HFFc6 (cell line): ENCODE measurements at places on chromosomes 6 and 20. TPM values are rescaled to one million over a fixed set of nuclear protein-coding genes. Genes with fewer than 3 reads are reported as not detected.

DNA sequence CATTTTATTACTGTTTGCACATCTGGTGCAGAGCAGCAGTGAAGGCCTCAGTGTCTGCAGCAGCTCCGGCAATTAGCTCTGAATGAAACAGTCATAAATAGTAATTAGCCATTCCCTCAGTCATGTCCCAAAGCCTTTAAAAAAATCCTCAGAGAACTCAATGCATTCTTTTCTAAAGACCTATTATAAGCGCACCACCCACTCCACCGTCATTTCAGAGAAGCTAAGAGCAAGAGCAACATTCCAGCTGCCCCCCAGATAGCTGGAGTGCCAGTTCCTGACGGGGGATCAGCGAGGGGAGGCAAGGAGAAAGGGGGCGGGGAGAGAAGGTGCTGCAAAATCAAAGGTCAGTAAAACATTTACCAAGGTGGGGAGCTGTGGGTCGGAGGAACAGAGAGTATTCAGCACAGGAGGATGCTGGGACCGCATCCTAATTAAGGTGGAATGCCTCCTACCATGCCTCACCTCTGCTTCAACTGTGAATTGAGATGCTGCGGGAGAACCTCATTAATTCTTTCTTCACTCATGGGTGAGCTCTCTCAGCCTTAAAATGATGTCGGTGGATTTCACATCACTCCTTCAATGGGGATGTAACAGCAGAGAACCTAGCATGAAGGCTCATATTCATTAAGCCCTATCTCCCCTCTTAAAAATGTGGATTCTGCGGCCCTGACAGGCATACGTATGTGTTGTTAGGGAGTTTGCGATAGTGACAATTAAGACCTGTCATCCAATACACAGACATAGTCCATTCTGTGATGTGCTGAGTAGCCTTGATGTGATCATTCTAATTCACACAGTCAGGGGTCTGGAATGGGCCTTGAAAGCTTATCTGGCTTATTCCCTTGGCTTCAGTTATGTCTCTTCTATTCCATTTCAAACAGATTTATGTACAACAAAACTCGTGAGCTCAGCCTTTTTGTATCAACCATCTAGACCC is 469.5 kb upstream of the NRSN1 start:
- DNase-seq = no peak

- DNase-seq = no peak
These were observed 31.5 kb upstream of the MICB start for GRCh38 chr6:31466466-31466865.

DNA sequence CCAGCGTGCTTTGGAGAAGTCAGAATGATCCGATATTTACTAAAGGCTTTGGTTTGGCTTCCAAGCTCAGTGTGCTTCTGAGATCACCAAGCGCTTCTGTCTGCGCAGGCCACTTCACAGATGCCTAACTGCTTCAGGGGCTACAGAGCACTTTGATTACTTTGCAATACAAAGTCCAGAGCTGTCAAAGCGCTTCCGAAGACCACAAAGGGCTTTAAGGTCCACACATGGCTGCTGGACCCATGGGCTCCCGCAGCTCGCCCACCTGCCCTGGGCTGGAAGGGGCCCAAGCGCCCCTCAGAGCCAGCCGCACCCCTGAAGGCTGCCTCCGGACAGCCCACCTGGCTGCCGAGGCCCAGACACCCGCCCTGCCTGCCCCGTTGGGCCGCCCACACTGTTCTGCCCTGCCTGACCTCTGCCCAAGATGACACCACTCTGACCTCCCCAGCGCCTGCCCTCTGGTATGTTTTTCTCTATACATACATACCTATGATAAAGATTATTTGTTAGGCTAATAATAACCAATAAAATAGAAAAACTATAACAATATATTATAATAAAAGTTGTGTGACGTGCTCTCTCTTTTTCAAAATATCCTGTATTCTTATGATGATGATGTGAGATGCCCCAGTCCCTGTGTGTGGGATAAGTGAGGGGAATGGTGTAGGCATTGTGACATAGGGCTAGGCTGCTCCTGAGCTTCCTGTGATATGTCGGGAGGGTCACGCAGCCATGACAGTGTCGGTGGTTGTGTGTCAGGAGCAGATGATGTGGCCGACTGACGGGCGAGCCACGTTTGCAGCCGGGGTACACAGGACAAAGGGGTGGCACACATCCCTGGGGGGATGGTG is 22.6 kb downstream of the DYNLT1 start:
- DNase-seq = no peak

- no peak for DNase-seq
These were observed 22.4 kb upstream of the RIMS4 start for GRCh38 chr20:44832724-44833123.

- no peak for DNase-seq
These were observed 11.4 kb upstream of the LRFN2 start for GRCh38 chr6:40598516-40598915.

- DNase-seq = peak; percentile 55
These were observed 127.5 kb downstream of the PKHD1 start for GRCh38 chr6:51959744-51960383.

GRCh38 chr20:39049684-39050554 is 87.8 kb downstream of the DHX35 start:
- DNase-seq = peak; percentile 23

GRCh38 chr20:44805979-44806620 is 4.2 kb downstream of the RIMS4 start:
- DNase-seq = peak; percentile 20

GRCh38 chr6:139337001-139337400 is 37.4 kb downstream of the CITED2 start:
- DNase-seq = no peak

GRCh38 chr20:2524709-2525506 is 11.5 kb upstream of the TMC2 start:
- no peak for DNase-seq

DNA sequence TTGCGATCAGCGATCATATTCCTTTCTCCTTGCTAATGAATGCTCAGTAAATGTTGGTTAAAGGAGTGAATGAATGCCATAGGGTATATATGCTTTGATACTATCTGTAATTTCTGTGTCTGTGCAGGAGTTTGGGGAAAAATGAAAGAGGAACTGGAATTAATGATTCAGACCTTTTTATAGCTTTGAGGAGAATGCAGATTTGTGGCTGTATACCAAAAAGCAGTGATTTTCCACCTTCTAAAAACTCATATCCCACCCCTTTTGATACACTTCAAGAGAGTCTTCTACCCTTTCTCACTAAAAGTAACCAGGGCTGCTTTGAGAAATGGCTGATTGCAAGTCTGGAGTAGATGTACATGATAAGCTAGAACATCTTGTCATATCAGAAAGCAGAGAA is 26.6 kb upstream of the SUMO4 start:
- DNase-seq = no peak

- no peak for DNase-seq
These were observed 38.1 kb upstream of the MLN start for GRCh38 chr6:33841868-33842267.

TNNC2 gene
- total RNA-seq = 0.26 to 0.51 TPM in 2 of 3 replicates, not detected in the other

DSP gene
- total RNA-seq = 35.6 to 65.4 TPM (median 65.1 TPM) in 3 replicates

ADGRF5 gene
- 0.26 TPM in 1 of 3 replicates, not detected in the others for total RNA-seq

VGLL2 gene
- not detected in 3 replicates for total RNA-seq

HEBP2 gene
- total RNA-seq = 39.7 to 53.1 TPM (median 48.9 TPM) in 3 replicates

ZBTB12 gene
- total RNA-seq = 8.2 to 9.3 TPM (median 8.5 TPM) in 3 replicates

POPDC3 gene
- 13.4 to 23.3 TPM (median 15.1 TPM) in 3 replicates for total RNA-seq

BMP6 gene
- total RNA-seq = 0.10 to 0.27 TPM (median 0.23 TPM) in 3 replicates

GHRH gene
- not detected in 2 replicates for total RNA-seq
